ENCODE measurements at places on chromosomes 5 and 9. TPM values are rescaled to one million over a fixed set of nuclear protein-coding genes. Genes with fewer than 3 reads are reported as not detected.

Gene FCN2
- total RNA-seq = 0.43 TPM

Gene LRRTM2
- 0.16 TPM for total RNA-seq

Gene C5
- 5.1 TPM for total RNA-seq

GRCh38 chr9:22146604-22147003 is 137.5 kb upstream of the CDKN2B start:
- no peaks in the 10 kb centered on the region for H3K36me3 ChIP-seq
- no peak overlapping the region for H3K4me3 ChIP-seq
- DNase-seq = no peak
- H3K27ac ChIP-seq = no peak overlapping the region
- no peaks in the 10 kb centered on the region for H3K4me1 ChIP-seq

DNA sequence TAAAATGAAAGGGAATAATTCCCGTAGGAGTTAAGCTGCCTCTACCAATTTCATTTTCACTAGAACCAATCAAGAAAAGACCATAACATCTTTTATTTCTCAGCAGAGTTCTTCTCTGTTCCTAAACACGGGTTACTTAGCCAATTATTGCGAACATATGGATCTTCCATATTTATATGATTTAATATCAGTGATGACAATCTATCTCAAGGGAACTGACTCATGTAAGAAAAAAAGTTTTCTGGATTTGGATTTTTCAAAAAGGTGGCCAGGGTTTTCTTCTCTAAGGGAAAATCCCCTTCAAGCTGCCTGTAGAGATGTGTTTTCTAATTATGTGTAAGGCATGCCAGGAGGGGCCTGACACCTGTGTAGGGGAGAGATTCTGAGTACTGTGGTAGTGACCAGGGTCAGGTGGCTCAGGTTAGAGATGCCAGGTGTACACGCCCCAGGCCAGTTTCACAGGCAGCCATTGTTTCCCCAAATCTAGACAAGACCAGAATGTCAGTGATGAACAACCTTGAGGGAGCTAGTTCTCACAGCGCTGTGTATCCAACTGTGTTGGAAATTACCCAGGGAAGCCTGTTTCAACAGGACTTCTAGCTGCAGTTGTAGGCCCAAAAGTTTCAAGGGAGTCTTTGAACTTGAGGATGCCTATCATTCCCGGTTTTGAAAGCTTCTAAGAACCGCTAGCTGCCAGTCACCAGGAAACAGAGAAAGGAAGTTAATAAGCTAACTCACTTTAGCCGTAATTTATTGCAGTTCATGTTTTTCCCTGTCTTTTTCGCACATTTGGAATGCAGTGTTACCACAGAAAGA is 572.5 kb upstream of the RGMB start:
- no peaks in the 10 kb centered on the region for H3K4me1 ChIP-seq
- H3K4me3 ChIP-seq = no peak overlapping the region
- H3K27me3 ChIP-seq = no peaks in the 10 kb centered on the region
- DNase-seq = no peak

DNA sequence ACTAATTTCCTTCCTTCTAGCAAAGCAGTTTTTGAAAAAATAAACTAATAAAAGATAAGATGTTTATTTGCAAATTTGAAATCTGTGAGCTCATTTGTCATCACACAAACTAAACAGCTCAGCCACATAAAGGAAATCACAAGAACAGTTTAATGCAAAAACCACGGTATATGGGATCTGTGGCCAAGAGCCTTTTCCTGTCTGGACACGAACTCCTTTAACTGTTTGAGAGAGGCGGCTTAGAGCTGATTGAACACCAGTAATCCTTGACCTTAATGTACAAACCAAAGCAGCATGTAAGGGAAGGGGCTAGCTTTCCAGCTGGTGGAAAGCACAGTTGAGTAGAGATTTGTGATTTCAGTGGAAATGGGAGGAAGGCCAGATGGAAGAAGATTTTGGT is 66.3 kb upstream of the SPINK5 start:
- no peaks in the 10 kb centered on the region for H3K36me3 ChIP-seq
- H3K4me3 ChIP-seq = no peak overlapping the region
- H3K4me1 ChIP-seq = no peaks in the 10 kb centered on the region
- no peak for DNase-seq
- no peak overlapping the region for H3K27ac ChIP-seq

DNA sequence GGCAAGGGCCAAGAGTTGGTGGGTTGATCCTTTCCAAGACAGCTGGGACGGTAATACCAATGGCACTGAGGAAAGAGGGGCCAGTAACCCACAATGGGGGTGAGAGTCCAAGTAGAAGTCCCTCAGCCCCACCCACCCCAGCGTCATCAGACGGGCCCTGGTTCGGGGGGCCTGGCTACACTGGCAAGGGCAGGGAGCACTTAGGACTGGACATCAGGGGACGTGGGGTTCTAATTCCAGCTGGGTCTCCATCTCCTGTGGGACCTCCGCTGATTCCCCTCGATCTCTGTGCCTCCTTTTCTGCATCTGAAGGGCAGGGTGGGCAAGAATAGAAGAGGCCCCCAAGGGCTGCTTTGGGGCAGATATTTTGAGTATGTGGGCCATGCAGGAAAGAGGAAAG is 53.5 kb upstream of the FCN1 start:
- H3K27me3 ChIP-seq = no peaks in the 10 kb centered on the region
- DNase-seq = no peak
- H3K4me3 ChIP-seq = no peak overlapping the region
- H3K27ac ChIP-seq = no peak overlapping the region
- no peaks in the 10 kb centered on the region for H3K36me3 ChIP-seq

Measured in testis (tissue), 5 donors.